ENCODE measurements at places on chromosomes 12 and 14. TPM values are rescaled to one million over a fixed set of nuclear protein-coding genes. Genes with fewer than 3 reads are reported as not detected.

DNA sequence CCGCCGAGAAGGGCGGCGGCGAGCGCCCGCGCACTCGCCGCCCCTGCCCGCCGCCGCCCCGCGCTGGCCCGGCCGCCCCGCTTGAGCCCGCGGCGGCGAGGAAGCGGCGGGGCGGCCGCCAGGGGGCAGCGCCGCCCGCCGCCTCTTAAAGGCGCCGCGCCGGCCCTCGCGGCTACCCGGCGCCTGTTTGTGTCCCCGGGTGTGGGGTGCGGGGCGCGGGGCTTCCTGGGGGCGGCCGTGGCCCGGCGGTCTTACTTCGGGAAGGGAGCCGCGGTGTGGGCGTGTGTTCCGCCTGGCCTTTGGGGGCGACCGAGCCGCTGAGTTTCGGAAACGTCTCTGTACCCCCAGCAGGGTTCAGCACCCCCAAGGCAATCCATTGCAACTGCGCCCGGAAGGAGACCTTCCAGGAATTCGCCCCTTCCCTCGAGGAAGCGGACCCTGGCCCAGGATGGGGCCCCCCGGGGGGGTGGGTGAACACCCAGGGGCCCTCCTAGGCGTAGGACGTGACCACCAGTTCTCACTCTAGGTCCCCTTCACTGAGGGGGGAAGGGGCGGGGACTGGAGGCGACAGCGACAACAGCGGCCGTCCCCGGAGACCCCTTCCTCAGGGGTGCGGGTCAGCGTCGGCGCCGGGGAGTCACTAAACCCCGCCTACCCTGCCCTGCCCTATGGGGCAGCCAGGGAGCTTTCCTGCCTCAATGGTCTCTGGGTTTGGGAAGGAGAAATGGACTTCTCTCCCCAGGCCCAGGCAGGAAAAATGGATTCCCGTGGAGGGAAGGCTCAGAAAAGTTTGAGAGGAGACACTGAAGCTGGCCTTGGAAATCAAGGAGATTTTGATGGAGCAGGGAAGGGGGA is at the start of gene ITPK1:
Gene ITPK1, minus strand, starts transcription at position 105 of the 855 bp plus-strand sequence. CDS start 762 bp downstream, outside the sequence.
- peak; percentile 33 for DNase-seq

DNA sequence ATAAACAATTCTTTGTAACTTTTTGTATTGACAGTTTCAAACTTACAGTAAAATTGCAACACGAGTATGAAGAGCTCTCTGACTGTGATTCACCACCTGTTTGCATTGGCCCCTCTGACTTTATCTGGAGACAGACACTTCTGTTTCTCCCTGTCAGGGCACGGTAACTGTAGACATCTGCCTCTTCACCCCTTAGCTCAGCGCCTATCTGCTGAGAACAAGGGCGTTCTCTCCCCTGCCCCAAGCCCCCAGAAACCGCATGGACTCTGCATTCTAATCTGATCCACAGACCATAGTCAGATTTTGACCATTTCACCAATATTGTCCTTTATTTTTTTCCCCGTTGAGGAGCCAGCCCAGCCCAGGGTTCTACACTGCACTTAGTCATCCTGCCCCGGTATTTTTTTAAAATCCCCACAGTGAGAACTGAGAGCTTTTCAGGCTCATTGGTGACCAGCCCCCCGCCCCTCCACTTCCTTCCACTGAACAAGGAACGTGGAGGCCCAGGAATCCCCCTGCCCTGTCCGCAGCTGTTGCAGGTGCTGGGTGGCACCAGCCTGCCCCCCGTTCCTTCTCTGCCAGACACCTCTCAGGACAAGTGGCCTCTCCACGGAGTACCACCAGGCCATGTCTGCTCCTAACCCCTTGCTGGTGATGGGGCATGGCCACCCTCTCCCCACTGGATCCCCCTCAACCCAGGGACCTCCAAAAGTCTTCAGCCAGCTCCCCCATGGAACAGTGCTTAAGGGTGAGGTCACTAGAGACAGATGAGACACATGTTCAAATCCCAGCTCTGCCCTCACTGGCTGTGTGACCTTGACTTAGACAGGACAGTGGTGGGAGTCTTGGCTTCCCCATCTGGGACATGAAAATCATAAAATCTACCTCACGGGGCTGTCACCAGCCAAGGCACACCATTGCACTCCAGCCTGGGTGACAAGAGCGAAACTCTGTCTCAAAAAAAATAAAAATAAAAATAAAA is 11.2 kb downstream of the RHOF start:
- DNase-seq, result no peak

AKAP3 gene
- 3.9 TPM for polyA plus RNA-seq

GPHN gene
- 73.3 TPM for polyA plus RNA-seq

- no peak for DNase-seq
Measured at GRCh38 chr14:50417853-50418252, 21.2 kb upstream of the CDKL1 start.

GRCh38 chr14:99383472-99384449 is 96.9 kb downstream of the SETD3 start:
- no peak for DNase-seq

- DNase-seq, result peak; percentile 46
Measured at GRCh38 chr12:99043319-99043914, 398.3 kb downstream of the APAF1 start.

DNA sequence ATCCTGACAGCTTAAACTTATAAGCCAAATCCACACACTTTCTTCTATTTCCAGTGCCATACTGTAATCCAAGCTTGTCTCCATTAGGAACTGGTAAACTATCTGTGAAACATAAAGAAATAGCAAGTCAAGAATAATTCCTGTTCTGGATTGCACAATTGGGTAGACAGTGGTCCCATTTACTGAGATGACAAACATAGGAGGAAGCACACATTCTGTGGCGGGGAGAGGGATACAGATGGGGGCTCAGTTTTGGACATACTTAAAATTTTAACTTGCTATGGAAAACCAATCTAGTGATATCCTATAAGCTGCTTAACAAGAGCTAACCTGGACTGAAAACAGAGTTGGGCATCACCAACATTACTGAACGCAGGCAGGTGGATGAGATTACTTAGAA is 16.3 kb downstream of the MAP4K5 start:
- no peak for DNase-seq

- no peak for DNase-seq
Measured at GRCh38 chr12:87233671-87234070, 795.5 kb downstream of the C12orf50 start.

CRIP1 gene
- polyA plus RNA-seq, result 34.7 TPM

AKAP5 gene
- polyA plus RNA-seq, result 6.2 TPM

DNA sequence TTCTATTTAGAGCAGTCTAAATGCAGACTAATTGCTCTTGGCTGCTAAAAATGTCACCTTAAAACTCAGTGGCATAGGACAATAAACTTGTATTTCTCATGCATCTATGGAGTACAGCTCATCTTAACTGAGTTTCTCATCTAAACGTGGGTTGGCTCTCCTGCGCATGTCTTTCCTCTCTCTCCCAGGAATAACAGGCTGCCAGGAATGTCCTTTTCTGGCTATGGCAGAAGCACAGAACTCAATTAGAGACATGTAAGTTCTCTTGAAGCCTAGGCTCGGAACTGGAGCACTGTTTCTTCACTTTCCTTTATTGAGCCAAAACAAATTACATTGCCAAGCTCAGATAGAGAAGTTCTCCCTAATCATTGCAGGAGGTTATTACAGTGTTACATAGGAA is 722.3 kb upstream of the FLRT2 start:
- DNase-seq, result no peak

SLC38A1 gene
- polyA plus RNA-seq, result 61.3 TPM

DNA sequence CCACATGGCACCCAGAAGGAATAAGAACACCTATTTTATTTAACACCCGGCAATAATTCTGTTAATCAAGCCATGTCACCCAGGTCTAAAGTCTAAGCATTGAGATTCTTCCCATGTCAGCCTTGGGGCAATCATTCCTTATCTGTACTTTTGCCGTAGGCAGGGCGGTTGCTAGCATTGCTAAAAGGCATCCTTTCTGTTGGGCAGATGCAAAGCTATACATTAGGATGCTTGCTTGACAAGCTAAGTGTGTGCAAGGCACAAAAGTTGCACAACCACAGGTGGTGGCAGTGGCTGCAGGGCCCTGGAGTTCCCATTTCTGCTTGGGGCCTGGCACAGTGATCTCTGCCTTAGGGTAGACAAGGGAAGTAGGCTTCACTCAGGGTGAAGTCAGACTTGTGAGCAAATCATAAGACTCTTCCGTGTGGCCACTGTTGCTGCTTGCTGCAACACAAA is 12.5 kb upstream of the GALNT6 start:
- DNase-seq, result no peak

DNA sequence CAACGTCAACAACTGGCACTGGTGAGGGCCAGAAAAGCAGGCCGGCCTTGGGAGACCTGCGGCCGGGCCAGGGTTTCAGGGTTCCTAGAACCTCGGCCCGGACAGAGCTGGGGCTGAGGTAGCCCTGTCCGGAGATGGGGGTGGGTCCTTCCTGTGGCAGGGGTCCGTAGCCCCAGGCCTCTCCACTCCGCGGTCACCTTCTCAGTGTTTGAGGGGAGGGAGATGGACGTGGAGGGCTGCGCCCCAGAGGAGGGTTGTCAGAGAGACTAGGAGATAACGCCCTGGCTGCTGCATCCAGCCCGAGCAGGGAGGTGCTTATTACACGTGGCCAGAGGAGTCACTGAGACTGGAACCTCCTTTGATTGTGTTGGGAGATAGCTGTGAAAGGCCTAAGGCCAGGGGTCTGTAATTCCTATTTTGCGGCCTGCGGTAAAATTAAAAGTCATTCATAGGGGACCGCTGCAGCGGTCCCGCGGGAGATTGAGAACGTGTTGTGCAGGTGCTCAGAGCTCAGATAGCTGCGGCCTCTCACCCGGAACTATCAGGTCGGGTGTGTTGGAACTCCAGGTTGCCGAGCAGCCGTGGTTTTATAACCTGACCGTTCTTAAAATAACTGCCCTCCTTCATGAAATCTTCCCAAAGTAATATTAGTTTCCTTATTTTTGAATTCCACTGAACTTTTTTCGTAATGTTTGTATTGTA is 507 bp downstream of the AHSA1 start:
- DNase-seq, result no peak

- DNase-seq, result no peak
Measured at GRCh38 chr12:117097159-117097558, 2.1 kb downstream of the TESC start.

DNA sequence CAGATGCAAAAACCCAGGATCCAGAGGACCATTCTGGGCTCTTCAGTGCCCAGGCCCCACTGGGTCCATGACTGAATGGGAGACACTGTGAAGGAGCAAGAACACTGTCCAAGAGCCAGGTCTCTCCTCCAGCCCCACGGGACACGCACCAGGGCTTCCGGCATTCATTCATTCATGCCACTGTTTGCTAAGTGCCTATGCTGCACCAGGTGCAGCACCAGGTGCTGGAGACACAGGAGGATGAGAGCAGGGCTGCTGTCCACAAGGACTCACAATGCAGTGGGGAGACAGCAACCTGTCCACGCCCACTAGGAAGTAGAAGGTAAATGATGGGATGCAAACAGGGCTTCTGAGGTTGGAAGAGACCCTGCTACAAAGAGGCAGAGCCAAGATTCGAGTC is 20.4 kb downstream of the CLMN start:
- DNase-seq, result no peak

ERP27 gene
- polyA plus RNA-seq, result 31.3 TPM

GRCh38 chr14:34199585-34199984 is 248.7 kb upstream of the EGLN3 start:
- DNase-seq, result no peak

- DNase-seq, result no peak
Measured at GRCh38 chr12:79275631-79276030, 411.1 kb downstream of the SYT1 start.

DNA sequence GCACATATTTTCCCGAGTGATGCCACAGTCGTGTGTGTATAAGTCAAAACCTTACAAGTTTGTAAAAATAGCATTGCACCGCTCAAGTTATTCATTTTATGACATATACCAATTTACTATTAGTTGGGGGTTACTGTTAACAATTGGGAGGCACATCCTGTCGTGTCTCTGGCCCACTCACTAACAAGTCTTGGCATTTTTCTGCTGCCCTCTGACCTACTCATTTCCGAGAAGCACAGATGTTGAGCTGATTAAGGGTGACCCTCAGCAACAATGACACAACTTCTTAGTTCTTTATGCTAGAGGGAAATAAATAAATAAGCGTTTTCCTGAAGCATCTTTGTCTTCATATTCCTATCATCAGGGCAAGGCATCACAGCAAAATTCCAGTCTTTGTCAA is 6.8 kb upstream of the ATG14 start:
- DNase-seq, result no peak

All from right renal pelvis (tissue), 4 donors.